Activated CD4-positive, alpha-beta T cell treated with anti-CD3 and anti-CD28 coated beads for 4 hours (primary cell): ENCODE measurements at places on chromosomes 7 and 10.
A peak's percentile ranks its signal among the peaks of the same experiment; 100 is the strongest.

DNA sequence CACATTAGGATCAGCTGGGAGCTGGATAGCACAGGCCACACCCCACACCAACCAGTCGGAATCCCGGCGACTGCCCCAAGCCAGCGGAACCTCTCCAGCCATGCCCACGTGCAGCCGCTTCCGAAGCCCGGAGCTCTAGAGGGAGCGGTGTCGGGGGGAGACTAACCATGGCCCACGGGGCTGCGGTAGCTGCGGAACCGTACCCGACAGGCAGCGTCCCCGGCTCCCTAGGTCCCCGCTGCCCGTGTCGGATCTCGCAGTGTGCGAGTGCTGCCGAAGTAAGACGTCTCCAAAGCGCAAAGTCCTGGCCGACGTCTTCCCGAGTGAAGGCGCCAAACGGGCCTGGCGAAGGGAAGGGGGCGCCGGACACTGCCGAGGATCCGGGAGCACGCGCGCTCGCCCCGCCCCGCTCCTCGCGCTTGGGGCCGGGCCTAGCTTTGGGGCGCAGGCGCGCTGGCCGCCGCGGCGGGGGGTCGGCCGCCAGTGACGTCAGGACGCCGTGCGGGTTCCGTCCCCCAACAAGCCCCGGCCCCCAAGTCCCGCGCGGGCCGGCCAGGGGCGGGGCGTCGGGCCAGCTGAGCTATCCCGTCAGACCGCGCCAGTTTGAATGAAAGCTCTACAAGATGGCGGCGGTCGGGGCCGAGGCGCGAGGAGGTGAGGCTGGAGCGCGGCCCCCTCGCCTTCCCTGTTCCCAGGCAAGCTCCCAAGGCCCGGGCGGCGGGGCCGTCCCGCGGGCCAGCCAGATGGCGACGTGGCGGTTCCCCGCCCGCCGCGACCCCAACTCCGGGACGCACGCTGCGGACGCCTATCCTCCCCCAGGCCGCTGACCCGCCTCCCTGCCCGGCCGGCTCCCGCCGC lies at the start of gene SUV39H2:
SUV39H2 (plus strand) TSS at position 601 of the 858 bp plus-strand sequence; CDS start at position 624, 23 bp downstream.
- peak; percentile 92 for DNase-seq

GRCh38 chr7:114554781-114555537 lies 140.3 kb downstream of the FOXP2 start:
- DNase-seq: no peak

DNA sequence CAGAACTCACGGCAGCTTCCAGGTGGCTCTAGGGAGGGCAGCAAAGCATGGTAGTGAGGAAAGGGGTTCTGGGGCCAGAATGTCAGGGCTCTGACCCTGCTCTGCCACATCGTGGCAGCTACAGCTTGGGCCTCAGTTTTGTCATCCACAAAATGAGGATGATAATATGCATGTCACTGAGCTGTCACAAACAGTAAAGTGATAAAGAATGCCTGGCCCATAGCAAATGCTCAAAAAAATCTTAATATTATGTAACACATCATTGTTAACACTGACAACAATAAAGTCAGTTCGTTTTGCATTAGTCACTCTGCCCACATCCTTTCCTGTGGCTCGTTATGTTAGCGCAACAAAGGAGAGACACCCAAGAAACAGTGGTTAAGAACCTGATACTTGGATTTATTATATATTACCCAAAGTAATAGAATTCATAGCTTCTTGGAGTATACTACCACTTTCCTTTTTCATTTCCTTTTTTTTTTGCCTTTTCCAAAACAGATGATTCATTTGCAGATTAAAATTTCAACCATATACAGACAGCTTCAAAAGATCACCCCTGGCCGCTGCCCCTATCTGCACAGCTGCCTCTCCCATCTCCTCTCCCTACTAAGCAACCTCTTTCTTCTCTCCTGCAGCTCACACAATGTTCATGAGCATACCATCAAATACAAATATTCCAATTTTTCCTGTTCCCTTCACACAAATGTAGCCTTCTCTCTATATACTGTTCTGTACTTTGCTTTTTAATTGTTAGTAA lies 45.5 kb upstream of the DDC start:
- peak; percentile 42 for DNase-seq

- no peak for DNase-seq
Observed at GRCh38 chr7:4745265-4745919, 30.0 kb upstream of the AP5Z1 start.

DNA sequence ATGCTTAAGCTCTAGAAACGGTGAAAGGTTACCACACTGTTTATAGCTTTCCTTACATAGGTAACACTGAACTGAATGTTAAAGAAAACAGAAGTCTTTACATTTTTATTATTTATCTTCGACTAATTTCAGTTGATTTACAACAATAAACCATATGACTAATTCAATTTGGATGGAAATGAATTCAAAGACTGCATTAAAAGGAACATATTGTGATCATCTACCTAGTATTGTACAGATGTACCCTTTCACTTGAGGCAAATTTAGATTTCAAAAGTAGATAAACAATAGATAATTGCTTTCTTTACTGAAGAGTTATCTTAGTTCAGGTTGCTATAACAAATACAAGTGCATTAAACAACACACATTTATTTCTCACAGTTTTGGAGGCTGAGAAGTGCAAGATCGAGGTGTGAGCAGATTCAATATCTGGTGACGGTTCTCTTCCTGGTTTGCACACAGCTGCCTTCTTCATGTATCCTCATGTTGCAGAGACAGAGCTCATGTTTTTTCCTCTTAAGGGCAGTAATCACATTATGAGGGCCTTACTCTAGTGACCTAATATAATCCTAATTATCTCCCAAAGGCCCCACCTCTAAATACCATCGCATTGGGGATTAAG lies 15.0 kb upstream of the ARMC3 start:
- DNase-seq: no peak

- no peak for DNase-seq
Observed at GRCh38 chr10:132904814-132905649, 37.3 kb downstream of the CFAP46 start.

DNA sequence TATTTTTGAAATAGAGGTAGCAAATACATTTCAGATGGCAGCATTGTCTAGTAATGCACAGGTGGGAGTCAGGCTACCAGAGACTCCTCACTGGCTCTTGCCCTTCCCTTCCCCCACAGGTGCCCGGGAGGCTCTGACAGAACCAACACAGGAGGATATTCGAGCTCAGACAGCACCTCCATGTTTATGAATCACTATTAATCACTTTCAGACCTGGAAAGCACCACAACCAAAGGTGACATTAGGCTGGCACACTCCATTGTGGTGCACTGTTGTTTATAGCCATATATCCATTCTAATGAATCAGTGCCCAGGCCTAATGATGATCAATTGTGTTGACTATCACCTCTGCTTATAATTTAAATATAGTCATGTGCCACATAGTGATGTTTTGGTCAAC lies 107.8 kb upstream of the NAMPT start:
- no peak for DNase-seq

DNA sequence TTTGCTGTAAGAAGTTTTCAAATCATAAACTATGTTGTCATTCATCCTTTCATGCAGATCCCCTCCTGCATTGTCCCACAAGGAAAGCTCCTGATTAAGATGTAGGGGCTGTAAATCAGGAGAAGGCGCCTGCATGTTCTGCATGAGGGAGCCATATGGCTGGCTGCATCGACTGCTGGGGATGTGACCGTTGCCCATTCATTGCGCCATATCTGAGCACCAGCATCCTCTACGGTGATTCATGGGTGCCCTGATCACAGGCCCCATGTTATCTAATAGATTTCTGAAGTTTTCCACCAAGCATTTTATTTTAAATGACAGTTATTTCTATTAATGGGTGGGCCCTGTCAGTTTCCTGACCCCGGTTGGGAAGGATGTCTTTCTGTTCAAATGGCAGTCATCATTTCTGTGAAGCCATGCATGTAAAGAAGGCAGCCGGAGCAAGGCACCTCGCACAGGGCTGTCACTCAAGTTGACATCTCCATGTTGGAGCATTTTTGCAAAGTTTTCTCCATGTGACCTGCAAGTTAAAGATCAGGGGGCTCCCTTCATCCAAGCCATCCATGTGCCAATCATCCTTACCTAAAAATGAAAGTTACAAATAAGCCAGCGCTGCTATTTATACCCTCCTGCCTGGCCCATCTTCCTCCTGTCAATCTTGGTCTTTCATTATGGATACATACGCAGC lies 128.8 kb downstream of the TEX36 start:
- DNase-seq: no peak

GRCh38 chr10:5812283-5813090 lies 747 bp downstream of the GDI2 start:
- peak; percentile 15 for DNase-seq

GRCh38 chr7:155234158-155234492 lies 63.6 kb upstream of the INSIG1 start:
- DNase-seq: no peak

GRCh38 chr10:60479305-60480020 lies 89.8 kb upstream of the ANK3 start:
- no peak for DNase-seq

DNA sequence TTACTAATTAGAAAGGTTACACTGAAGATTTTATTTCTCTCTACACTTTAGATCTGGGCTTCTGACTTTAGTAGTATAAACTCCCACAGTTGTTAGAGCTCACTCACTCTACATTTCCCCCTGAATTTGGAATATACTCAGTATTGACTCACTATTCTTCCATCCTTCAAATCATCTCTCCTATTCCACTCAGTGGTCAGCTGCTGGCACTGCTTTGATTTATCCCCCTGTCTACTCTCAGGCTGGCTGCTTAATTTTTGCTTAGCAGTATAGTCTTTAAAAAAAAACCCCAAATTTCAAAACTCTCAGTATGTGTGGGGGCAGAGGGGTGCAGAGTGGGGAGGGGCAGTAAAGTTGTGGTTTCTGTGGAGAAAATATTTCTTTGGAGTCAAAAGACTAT lies 68.9 kb downstream of the CDK6 start:
- no peak for DNase-seq

GRCh38 chr7:35723011-35723410 lies 28.1 kb upstream of the HERPUD2 start:
- peak; percentile 33 for DNase-seq

DNA sequence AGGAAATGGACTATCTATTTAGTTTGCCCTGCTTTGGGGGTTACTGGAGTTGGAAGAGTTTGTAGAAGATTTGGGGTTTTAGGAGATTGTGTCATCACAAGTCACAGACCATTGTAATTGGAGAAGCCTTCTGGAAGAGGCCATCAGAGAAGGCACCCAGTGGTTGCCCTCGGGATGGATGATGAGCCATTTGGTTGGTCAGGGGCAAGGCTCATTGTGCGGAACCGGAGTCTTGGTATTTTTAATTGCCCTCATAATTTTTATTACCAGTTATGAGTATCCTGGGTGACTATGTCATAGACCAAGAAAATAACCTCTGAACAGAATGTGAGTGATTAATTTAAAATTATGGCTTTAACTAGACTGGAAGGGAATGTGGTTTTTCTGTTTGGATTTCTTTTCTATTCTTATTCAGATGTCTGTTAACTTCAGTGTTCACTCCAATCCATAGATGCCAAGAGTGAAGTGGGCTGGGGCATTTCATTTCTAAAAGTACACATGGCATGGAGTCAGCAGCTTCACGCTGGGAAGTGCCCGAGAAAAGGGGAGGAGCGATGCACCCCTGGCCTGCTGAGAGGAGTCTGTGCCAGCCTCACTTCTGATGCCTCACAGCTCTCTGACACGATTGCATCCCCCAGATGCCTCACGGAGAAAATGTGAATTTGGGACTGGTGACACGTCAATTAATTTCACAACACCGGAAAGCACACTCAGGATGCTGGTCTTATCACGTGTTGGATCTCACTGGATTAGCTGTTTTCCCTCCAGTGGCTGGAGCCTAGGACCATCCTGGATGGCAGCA lies 225.6 kb upstream of the IGFBP3 start:
- no peak for DNase-seq

GRCh38 chr7:7967886-7968543 lies 581 bp upstream of the GLCCI1 start:
- DNase-seq: no peak

- no peak for DNase-seq
Observed at GRCh38 chr10:77548671-77549070, 88.9 kb downstream of the KCNMA1 start.

DNA sequence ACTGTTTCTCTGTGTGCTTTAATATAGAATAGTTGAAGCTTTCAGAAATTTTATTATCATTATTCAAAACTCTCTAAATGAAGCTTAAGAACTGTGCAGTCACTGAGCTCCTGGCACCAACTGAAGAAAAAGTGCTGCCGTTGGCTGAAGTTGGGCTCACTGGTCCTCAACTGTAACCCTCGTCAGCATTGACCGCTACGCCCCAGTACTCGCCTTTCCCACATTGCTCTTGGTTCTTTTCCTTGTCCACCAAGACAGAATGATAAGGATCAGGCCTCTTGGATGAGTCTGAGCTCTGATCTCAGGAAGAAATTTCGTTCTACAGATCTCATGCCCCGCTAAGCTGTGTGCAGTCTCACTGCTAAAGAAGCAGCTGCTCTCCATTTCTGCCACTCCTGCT lies 7.9 kb upstream of the TAF3 start:
- no peak for DNase-seq

DNA sequence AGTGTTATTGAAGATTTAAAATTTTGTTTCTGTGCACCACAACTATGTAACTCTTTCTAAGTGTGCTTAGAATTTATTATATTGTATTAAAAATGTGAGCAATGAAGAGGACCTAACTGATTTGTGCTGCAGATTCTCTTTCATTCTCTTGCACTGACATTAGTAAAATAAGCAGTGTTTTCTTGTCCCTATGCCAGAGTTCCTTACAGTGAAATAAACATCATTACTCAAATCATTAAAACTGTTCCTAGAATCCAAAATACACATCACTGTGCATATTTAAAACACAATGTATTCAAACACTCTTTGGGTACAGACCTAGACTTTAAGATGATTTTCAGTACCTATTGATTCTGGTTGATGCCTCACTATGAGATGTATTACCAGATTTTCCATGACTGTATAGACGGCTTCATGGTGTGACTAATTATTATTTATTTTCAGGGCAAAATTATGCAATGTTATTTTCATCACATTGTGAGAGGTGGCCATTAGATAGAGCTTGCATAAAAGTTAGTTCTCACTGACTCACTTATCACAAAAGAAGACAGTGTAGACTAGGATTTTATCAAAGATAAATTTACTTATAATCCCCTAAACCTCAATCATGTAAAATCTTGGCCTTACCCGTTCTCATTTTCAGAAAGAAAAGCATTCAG lies 93.4 kb downstream of the PTPRZ1 start:
- DNase-seq: no peak

GRCh38 chr10:53006663-53007526 lies 234.3 kb upstream of the MBL2 start:
- DNase-seq: no peak

DNA sequence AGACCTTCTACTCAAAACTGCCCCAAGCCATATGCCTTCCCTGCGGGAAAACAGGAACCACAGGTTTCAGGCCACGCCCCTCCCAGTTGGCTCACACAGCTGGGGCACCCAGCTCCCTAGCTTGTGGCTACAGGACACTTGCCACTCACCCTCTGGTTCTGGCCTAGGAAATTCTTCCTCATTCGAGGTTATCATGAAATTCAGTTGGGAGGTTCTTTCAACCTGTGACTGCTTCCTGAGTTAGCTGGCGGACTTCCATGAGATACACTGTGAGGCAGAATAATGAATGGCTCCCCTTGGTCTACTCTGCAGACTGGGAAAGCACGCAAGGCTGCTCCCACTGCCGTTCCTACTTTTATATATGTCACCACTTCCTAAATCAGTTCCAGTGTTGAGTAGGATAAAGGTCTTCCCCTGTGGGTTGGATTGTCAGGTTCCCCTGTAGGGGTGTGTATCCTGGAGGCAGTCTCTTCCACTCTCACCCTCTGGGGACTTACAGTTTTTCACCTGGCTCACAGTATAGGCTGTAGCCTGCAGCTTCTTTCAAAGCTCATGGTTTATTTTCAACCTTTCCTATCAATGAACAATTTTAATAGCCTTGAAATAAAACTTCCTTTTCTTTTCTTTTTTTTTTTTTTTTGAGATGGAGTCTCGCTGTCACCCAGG lies 37.0 kb downstream of the GPR22 start:
- no peak for DNase-seq
